ENCODE measurements at places on chromosomes 5 and 9.
A peak's percentile ranks its signal among the peaks of the same experiment; 100 is the strongest.

- no peak for DNase-seq
Measured at GRCh38 chr5:72009280-72009679, 98.0 kb upstream of the MAP1B start.

DNA sequence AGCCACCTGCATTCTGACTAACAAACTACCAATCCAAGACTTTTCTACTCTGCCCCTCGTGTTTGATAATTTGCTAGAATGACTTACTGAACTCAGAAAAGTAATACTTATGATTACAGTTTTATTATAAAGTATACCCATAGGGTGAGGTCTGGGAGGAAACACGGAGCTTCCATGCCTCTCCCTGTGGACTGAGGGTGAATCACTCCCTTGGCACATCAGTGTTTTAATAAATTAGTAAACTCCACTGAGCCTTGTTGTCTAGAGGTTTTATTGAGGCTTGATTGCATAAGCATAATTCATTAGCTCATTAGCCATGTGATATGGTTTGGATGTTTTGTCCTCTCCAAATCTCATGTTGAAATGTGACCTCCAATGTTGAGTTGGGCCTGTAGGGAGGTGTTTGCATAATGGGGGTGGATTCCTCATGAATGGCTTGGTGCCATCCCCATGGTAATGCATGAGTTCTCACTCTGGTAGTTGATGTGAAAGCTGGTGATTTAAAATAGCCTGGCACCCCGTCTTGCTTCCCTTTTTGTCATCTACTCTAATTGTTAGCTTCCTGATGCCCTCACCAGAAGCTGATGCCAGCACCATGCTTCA is 233.6 kb upstream of the TRPC7 start:
- DNase-seq: no peak

GRCh38 chr5:164207646-164208045 is 702.2 kb downstream of the MAT2B start:
- DNase-seq: no peak

GRCh38 chr5:72145348-72145747 is 38.1 kb downstream of the MAP1B start:
- DNase-seq: no peak

- DNase-seq: no peak
Measured at GRCh38 chr5:154590093-154590724, 112.2 kb upstream of the HAND1 start.

DNA sequence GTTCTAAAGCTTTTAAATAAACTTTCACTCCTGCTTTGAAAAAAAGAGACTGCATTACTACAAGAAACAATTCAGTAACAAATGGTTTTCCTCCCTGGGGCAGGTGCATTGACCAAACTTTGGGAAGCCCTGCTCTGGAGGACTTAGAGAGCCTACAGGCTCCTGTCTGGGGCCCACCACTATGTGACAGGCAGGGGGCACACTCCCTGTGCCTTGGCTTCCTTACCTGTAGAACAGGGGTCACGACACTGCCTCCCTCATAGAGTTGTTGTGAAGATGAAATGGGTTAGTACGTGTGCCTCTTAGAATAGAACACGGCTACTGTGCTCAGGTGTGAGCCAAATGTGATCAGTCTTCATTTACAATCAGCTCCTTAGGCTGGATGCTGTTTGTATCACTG is 130.1 kb downstream of the GPBP1 start:
- DNase-seq: no peak

DNA sequence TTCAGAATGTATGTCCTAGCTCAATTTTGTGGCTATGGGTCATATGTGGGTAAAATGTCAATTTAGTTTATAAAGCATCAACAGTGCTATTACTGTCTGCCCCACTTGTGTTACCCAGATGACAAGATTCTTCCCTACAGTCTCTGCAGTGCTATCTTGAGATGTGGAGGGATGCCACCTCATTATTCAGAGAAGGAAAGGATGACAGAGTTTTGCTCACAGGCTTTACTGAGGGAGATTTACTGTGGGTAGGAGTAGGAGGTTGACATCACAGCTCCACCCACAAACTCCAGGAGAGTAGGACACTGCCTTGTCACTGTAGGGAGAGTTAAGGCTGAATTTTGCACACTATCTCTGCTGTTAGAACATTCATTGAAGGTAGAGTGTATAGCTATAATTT is 359.3 kb downstream of the HTR1A start:
- DNase-seq: no peak

DNA sequence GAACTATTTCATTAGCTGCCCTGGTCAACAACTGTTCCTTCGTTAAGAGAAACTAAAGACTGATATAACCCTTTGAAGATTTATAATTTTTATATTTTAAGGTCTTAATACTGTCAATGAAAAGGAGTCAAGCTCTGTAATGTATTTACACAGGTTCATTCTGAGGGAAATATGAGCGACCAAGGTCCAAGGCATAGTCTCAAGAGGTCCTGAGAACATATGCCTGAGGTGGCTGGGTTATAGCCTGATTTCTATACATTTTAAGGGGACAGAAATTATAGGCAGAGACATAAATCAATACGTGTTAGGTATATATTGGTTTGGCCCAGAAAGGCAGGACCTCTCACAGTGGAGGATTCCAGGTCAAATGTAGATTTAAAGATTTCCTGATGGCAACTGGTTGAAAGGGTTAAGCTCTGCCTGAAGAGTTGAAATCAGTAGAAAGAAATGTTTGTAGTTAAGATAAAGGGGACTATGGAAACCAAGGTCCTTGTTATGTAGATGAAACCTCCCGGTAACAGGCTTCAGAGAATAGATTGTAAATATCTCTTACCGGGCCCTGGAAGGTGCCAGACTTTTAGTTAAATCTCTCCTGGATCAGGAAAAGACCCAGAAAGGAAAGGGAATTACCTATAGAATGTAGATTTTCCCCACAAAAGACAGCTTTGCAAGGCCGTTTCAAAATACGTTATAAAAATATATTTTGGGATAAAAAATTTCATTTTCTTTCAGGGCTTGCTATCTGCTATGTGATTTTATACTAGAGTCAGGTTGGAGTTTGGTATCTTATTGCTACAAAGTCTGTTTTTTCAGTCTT is 107.3 kb upstream of the PRLR start:
- no peak for DNase-seq

- DNase-seq: no peak
Measured at GRCh38 chr5:4243479-4244264, 648.0 kb downstream of the IRX1 start.

GRCh38 chr5:12292610-12293204 is 388.5 kb upstream of the CTNND2 start:
- DNase-seq: no peak

GRCh38 chr5:4216142-4216541 is 620.5 kb downstream of the IRX1 start:
- no peak for DNase-seq

- DNase-seq: no peak
Measured at GRCh38 chr5:134911285-134912206, 6.6 kb downstream of the PCBD2 start.

- no peak for DNase-seq
Measured at GRCh38 chr9:80948066-80948465, 741.3 kb downstream of the TLE1 start.

GRCh38 chr9:27276193-27277030 is 20.5 kb downstream of the EQTN start:
- DNase-seq: no peak

- no peak for DNase-seq
Measured at GRCh38 chr9:125433461-125434011, 171.9 kb downstream of the GAPVD1 start.

GRCh38 chr9:132731230-132731629 is 61.0 kb downstream of the GTF3C4 start:
- no peak for DNase-seq

GRCh38 chr5:77843570-77844372 is 67.6 kb upstream of the TBCA start:
- DNase-seq: no peak

GRCh38 chr9:135588371-135588770 is 26.8 kb downstream of the PAEP start:
- DNase-seq: no peak

GRCh38 chr5:60263346-60263745 is 369.8 kb upstream of the PDE4D start:
- DNase-seq: no peak

GRCh38 chr5:53554444-53554843 is 6.0 kb upstream of the NDUFS4 start:
- no peak for DNase-seq

DNA sequence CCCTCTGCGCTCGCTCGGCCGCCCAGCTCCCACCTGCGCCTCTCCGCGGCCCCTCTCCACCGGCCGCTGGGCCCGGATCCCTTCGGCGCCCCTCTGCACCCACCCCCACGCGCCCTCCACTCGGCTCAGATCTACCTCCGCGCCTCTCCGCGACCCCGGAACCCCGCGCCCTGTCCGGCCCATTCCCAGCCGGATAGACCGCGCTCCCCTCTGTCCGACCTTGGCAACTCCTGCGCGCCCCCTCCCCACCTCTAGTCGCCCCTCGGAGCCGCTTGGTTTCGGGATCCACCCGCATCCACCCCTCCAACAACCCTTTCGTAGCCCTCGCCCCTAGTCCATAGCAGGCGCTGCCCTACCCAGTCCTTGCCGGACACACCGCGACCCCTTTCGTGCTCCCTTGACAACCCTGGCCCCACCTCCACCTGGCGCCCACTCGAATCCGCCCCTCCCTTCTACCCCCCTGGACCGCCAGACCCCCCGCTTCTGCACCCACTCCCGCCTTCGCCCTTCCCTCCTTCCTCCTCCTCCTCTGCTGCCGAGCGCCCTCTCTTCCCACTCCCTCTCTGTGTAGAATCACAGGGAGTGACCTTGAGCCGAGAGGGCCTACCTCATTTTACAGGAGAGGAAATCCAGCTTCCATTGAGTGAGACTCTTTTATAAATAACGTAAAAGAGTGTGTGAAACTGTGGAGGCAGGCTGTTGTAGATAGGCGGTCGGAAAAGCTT is 525 bp upstream of the AK3 start:
- DNase-seq: no peak

DNA sequence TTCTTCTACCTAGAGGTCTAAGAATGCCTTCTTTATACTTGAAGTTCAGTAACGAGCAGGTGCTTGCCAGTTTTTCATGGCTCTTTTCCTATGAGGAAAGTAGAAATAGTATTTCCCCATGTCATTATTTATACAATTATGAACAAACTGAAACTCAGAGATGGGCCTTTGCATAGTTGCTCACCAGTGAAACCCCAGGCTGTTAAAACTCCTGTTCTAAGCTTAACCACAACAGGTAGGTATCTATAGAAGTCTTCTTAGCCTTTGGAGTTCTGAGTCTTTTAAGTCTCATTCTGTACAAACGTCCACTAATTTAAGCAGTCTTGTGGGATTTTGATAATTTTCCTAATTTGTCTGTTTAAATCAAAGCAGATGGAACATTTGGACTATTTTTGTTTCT is 90.1 kb downstream of the STARD4 start:
- no peak for DNase-seq

GRCh38 chr5:180313677-180314505 is 22.0 kb upstream of the MAPK9 start:
- DNase-seq: peak; percentile 40

- DNase-seq: no peak
Measured at GRCh38 chr5:138033907-138034306, 1.0 kb upstream of the FAM13B start.

GRCh38 chr5:62084391-62084790 is 221.6 kb upstream of the KIF2A start:
- no peak for DNase-seq

DNA sequence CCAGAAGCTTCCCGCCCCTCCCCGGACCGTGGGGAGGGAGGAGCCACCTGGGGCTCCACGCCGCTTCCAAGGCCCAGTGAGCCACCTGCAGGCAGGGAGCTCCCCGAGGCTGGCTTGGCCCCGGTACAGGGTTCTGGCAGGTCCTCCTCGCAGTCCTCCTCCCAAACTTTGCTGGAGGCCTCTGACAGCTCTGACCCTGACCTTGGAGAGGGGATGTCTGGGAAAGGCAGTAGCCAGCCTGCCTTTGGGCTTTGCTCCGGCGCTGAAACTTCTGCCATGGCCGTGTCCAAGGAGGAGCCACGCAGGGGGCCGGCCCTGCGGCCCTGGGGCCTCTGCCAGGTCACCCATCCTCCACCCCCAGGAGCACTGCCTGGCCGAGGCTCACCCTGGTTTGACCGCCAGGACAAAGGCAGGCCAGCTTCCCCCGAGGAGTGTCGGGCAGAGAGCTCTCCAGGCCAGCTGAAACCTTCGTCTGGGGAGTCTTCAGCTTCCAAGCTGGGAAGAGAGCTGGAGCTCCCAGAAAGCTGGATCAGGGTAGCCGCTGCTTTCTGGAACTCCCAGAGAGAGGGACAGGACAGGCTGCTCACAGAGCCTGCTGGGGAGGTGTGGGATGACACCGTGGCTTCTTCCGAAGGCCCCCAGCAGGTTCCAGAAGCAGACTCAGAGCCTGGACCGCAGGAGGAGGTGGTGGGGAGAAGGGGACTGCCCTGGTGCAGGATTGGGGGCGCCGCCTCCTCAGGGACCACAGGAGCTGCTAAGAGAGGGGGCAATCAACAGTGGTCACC is 9.0 kb upstream of the QSOX2 start:
- no peak for DNase-seq

GRCh38 chr5:108827131-108827530 is 79.4 kb downstream of the FER start:
- DNase-seq: no peak

DNA sequence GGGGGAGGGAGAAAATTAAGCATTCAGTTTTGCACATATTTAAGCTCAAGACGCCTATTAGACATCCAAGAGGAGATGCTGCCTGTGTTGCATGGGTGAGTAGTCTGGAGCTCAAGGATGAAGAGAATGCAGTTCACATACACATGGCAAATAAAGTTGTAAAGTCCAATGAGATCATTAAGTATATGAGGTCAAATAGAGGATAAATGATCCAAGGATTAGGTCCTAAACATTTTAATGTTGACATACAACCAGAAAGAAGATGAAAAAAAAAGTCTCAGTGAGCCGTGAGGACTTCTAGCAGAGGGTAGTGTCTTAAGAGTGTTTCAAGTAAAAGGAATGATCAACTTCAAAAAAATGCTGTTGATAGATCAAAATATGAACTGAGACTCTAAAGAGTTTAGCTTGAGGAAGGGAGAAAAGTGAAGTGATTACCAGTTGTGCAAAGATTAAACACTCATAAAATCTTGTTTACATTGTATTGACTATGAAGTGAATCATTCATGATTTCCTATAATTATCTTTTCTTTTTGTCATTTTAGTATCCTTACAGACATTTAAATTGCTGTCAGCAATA is 251.8 kb downstream of the ZNF608 start:
- DNase-seq: no peak

DNA sequence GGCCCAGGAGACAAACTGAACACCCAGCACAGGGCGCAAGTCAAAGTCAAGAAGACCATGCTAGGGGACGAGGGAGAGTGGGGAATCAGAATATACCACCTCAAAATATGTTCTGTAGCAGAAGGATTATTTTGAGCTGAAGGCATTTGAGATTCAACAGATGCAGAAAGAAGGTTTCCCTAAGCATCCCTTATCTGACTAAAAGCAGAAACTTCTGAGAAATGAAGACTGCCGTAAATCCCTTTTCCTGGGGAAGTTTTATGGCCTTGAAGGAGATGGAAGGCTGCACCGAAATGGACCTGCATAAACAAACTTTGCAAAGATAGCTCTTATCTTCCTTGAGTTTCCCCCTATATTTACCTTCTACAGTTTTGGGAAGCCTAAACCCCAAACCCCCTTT is 72.8 kb downstream of the PTTG1 start:
- DNase-seq: no peak
